ENCODE measurements at places on chromosomes 3 and 15.
A peak's percentile ranks its signal among the peaks of the same experiment; 100 is the strongest.

DNA sequence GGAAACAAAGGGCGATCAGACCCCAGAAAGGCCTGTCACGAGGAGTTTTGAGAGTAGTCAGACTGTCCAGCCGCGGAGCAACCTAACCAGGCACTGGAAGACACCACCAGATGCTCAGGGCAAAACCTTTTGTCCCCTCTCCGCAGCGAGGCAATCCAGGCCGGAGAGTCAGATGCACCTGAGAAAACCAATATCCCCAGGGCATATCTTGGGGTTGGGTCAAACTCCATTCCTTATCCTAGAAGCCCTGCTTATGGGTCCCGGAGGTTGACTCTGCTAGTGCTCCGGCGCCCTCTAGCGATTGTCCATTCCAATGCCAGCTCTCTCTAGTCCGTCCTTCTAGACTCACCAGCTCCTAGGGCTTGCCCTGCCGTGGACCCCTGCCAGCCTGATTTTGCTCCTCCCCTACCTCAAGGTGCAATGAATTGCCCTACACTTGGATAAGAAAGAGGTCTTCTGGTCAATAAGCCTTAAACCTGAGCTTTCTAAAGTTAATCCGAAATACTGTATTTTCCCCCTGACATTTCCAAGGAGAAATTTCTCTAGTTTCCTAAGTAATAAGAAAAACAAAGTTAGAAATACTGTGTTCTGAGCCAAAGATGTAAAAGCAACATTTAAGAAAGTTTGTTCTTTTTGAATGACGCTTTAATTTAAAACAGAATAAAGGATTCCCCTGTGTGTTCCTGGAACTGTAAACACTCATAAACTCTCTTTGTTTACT is 5.5 kb downstream of the CPNE4 start:
- DNase-seq = peak; percentile 61

GRCh38 chr3:108295421-108296175 is 750 bp upstream of the HHLA2 start:
- no peak for DNase-seq

GRCh38 chr15:67646847-67647246 is 104.3 kb downstream of the MAP2K5 start:
- DNase-seq = no peak

DNA sequence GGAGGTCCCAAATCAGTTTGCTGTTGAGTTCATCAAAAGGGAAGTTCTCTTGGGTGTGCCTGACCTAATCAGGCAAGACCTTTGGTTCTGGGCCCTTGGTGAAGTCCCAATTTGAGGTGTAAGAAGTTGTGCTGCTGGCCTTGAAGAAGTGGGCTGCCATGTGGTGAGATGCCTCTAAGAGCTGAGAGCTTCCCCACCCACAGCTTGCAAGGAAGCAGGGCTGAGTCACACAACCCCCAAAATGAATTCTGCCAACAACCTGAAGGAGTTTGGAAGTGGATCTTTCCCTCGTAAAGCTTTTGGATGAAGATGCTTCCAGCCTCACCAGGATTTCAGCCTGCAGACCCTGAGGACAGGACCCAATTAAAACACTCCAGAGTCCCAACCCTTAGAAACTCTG is 129.3 kb upstream of the NSMCE3 start:
- DNase-seq = no peak

DNA sequence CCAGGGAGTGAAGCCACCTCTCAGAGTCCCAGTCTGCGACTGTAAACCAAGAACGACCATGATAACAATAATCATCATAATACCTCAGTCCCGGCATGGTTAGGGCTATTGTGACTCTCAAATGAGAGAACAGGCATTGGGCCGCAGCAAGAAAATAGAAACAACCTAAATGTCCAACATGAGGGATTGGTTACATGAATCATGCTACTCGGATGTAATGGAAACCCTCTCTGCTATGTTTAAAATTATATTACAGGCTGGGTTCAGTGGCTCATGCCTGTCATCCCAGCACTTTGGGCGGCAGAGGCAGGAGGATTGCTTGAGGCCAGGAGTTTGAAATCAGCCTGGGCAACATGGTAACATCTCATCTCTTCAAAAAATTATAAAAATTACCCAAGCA is 2.8 kb downstream of the CPN2 start:
- no peak for DNase-seq

- no peak for DNase-seq
These were observed 7.0 kb downstream of the FYTTD1 start for GRCh38 chr3:197756704-197757103.

- no peak for DNase-seq
These were observed 400.5 kb downstream of the PTPRG start for GRCh38 chr3:61961900-61962299.
